ENCODE measurements at places on chromosomes 5 and 9. TPM values are rescaled to one million over a fixed set of nuclear protein-coding genes. Genes with fewer than 3 reads are reported as not detected.

DNA sequence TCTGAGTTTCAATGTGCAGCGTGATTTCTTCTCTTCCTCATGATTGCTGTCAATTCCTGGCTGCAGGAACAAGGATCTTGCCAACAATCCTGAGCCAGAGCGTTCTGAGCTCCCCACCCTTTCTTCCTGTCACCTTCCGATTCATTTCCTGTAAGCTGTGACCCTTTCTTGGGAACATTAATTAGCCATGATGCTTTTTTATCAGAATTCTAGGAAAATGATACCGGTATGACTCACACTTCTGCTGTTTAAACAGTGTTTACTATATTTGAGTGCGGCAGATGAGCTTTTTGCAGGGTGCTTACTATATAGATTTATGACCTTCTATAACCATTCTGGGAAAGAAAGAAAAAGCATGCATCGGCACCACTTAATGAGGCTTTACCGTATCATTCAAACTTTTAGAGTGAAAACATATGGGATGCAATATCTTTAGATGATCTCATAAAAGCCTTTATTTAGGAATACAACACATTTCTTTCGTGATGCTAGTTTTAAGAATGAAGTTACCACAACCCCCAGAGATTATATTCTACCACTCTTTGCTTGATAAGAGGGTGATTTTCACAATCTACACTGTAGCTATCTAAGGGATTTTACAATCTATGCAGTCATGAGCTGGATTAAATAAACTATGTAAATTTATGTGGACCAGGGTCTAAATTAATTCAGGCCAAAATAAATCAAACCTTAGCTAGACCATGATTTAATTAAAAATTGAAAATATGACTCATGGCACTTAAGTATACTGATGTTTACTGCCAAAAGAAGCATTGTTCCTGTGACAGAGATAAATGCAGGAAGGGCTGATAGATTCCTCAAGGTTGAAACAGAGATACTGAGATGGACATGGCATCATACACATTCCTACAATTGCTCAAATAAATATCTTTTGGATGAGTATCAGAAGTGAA lies 38.0 kb upstream of the OSMR start:
- DNase-seq, result no peak

DNA sequence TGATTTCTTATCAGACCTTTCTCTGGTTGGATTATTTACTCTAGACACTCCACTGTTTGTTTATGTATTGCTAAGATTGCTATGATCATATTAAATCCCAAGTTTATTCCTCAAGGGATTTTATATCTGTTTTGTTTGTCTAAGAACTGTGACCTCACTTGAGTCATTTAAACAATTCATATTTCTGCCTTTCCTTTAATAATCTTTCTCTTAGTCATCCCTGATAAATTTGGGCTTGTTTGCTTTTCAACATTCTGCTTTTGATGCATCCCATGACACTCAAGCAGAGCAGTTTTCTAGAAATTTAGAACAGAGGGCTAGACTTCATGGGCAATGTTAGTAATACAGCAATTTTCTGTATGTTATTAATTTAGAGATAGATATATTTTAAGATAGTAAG lies 231.6 kb upstream of the TNC start:
- DNase-seq, result no peak

DNA sequence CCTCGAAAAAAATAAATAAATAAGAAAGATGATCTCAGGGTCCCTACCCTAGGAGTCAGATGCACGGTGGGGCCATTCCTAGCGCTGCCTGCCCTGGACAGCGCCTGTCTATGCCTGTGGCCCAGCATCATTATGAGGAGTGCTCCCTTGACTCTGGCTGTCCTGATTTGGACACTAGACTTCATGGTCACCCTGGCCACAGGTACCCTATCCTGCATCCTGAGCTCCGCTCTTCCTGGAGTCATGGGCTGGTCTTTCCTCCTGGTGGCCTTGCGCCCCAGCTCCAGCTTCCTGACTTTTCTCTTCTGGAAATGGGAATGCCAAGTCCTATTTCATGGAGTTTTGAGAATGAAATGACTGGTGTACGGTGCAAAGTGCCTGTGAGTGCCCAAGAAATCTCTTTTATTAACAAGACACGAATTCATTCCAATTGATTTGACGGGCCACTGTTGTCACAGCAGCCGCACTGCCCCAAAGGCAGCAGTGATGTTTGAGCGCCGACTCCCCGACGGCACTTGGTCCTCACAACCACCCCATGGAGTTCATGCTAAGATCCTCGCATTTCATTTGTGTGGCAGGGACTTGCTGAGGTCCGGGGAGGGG lies 564 bp upstream of the AIF1L start:
- no peak for DNase-seq

DNA sequence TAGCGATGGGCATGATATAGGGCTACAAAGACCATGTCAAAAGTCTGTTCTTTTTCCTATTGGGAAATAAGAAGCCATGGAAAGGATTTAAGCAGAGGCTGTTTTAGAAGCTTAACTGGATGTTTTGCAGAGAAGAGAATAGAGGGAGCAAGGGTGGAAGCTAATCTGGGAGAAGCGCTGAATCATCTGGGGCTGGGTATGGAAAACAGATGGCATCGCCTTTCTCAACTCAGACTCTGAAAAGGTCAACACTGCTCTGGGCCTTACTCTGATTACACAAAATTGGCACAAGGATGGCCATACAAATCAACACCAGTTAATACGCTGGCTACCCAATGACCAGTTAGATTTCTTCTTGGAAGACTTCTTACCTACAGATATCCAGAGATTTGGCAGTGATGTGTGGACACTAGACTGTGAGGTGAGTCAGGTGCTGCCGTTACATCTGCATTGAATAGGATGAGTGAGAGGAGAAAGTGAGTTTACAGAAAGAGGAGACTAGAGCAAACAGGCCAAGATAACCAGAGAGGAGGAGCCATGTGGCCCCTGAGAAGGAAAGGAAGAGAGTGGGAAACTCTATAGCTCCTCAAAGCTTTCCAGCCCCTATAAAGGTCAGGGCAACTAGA lies 6.2 kb upstream of the TCERG1 start:
- no peak for DNase-seq

DNA sequence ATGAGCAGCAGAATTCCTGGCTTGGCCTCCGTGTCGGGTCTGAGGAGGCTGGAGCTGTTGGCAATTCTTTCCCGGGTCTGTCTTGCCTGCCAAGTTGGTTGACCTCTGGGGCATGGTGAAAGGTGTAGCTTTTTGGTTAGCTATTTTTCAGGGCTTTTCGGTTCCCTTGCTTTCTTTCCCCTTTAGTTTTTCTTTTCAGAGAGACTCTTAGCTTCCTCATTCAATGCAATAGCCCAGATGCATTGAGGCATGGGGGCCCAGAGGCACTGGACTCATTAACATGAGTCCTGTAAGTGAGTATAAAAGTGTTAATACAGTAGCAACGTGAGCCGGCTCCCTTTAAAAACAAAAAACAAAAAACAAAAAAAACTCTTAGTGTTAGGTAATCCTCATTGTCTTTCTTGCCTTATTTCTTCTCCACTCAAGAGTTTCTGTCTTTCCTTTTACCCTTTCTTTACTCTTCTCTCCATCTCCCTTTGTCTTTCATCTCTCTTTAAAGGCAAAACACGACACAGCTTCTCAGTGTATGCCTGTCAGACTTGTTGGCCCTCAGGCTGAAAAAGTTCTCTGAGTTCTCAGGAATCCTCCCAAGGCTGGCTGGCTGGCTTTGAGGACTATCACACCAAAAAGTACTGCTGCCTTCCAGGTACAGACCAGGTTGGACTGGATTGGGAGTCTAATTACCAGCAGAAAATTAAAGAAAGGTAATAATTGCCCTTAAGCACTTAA lies 289.9 kb upstream of the TUT7 start:
- no peak for DNase-seq

- no peak for DNase-seq
These were observed 172.3 kb upstream of the GNA14 start for GRCh38 chr9:77820293-77820954.

DNA sequence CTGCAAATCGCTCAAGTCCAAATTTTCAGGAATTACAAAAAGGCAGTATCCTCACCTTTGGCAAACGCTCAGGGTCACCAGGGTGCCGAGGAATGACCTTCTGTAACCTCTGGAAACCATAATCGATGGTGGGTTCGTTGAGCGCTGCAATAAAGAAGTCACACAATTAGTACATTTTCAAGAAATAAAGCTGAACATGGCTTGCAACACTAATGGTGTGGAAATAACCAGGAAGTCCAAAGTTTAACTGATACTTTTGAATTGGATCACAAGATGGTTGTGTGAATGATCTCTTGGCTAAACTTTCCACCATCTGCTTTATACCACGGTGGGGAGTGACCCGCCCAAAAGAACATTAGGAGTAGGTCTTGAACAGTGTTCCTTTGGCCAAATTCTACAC lies 368.7 kb downstream of the EBF1 start:
- no peak for DNase-seq

DNA sequence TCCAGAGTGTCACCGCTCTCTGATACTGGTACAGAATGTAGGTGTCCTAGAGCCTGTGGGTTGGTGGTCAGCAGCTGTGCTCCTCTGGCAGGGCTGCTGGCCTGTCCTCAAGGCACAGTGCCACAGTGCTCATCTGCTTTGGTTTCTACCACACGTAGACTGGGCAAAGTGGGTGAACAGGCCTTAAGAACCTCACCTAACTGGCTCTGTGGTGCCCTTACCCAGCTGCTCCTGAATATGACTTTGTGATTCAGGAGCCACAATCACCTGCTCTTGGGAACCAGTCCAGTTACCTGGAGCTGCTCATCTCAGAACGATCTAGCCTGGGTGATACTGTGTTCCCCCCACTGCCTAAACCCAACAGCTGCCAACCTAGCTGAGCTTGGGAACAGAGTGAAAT lies 6.4 kb downstream of the NOP16 start:
- DNase-seq, result no peak

GRCh38 chr5:111744455-111744854 lies 12.5 kb downstream of the NREP start:
- DNase-seq, result no peak

- peak; percentile 70 for DNase-seq
These were observed 33.2 kb downstream of the C9orf50 start for GRCh38 chr9:129587487-129588262.

- DNase-seq, result no peak
These were observed 56.9 kb downstream of the NPR3 start for GRCh38 chr5:32767948-32768467.

DNA sequence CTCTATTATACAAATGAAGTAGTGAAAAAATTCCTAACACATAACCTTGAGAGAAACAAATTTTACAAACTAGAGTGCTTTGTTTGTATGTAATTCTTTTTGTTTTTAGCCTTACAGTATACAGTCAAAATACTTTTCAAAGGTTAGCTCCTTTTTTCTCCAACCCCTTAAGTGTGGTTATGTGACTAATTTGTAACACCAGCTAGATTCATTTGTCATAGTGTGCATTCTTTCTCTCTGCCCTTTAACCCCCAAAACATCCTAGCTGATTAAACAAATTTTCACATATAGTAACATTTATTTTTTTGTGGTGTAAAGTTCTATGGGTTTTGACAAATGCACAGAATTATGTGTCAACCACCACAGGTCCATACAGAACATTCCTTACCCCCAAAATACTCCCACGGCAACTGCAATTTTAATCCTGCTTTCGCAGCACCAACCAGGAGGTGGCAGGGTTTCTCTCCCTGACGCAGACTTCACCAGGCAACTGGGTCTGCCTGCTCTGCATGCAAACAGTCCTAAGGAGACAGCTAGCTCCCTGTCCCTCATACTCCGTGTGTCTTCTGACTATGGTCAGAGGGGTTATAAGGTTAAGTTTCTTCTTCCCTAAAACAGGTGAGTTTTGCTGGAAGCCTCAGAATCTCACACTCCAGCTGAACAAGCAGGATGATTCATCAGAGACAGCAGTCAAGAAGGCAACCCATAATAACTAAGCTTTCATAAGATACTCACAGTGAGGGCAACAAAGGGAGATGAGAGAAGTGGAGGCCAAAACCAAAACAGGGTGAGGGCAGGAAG lies 44.5 kb upstream of the NR5A1 start:
- peak; percentile 88 for DNase-seq

GRCh38 chr9:33187519-33188218 lies 20.5 kb upstream of the B4GALT1 start:
- no peak for DNase-seq

DNA sequence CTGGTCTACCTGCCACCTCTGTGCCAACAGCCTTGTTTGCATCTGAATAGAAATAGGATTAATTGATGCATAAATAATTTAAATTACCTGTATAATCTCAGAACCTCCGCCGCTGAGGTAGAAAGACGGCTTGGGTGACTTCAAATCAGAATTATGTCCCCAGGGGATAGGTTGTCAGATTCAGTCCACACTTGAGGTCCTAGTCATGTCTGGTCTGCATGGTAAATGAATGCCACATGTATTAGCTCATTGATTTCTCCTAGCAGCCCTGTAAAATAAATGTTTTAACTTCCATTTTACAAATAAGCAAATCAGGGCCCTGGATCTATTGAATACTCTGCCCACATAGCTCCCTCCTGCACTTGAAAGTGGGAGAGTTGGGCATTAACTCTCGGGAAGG lies 368.0 kb upstream of the WWC1 start:
- DNase-seq, result no peak

- no peak for DNase-seq
These were observed 100.6 kb downstream of the ARHGAP26 start for GRCh38 chr5:142870532-142871362.

GRCh38 chr9:38385896-38386295 lies 6.6 kb upstream of the ALDH1B1 start:
- DNase-seq, result no peak

GRCh38 chr5:160293901-160294561 lies 18.3 kb downstream of the CCNJL start:
- peak; percentile 83 for DNase-seq

GRCh38 chr5:62340392-62340791 lies 34.4 kb downstream of the KIF2A start:
- peak; percentile 66 for DNase-seq

DNA sequence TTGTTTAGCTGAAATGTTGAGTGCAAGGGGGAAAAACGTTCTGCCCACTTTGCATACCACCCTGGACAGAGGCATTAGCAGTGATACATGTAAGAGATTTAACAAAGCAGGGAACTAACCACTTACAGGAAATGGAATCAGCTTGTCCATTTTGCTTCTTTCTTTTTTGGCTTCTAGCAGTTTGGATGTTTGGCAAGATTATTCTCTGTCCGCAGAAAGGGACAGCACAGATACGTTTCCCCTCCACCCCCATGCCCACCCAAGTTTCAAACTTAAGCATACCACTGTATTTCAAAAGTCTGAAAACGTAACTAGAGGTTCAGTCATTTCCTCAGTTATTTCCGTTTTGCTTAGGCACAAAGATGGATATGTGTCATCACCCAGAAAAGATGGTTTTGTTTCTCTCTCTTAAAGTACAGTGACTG lies 118.4 kb downstream of the GDNF start:
- peak; percentile 28 for DNase-seq

DNA sequence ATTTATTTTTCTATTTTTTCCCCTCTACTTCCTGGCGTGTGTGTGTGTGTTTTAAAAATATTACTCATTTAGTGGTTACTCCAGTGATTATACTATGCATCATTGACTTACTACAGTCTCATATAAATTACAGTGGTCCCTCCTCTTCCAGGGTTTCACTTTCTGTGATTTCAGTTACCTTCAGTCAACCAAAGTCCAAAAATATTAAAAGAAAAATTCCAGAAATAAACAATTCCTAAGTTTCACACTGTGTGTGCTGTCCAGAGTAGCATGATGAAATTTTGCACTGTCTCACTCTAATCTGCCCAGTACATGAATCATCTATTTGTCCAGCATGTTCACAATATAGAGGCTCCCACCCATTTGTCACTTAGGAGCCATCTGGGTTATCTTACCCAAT lies 47.4 kb upstream of the CCDC112 start:
- no peak for DNase-seq

Gene SARDH
- 10.4 TPM for total RNA-seq

Gene ROR2
- 15.5 TPM for total RNA-seq

Gene CHSY3
- 2.3 TPM for total RNA-seq

Gene PCDHGB7
- 11.7 TPM for total RNA-seq

Gene CCNO
- total RNA-seq, result not detected

Gene IFNA2
- total RNA-seq, result not detected

Data from GM23338 (cell line).